ENCODE measurements at places on chromosomes 6 and 20.

DNA sequence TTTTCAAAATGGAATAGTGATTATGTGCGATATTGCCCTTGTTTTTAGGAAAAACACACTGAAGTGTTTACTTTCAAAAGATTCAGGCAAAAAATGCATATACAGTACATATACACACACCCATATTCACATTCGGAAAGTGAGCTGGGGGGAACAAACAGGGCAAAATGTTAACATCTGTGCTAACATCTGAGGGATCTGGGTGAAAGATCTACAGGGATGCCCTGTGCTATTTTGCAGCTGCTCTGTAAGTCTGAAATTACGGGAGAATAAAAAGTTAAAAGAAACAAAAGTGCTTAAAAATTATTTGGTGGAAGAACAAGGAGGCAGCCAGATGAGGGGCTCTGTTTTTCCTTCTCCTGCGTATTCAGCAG lies 860 bp downstream of the CST3 start:
- no peak for DNase-seq

GRCh38 chr6:41939848-41940758 lies 1.5 kb downstream of the CCND3 start:
- DNase-seq = peak; percentile 67

- DNase-seq = no peak
These were observed 31.0 kb downstream of the TOMM6 start for GRCh38 chr6:41818271-41819054.

DNA sequence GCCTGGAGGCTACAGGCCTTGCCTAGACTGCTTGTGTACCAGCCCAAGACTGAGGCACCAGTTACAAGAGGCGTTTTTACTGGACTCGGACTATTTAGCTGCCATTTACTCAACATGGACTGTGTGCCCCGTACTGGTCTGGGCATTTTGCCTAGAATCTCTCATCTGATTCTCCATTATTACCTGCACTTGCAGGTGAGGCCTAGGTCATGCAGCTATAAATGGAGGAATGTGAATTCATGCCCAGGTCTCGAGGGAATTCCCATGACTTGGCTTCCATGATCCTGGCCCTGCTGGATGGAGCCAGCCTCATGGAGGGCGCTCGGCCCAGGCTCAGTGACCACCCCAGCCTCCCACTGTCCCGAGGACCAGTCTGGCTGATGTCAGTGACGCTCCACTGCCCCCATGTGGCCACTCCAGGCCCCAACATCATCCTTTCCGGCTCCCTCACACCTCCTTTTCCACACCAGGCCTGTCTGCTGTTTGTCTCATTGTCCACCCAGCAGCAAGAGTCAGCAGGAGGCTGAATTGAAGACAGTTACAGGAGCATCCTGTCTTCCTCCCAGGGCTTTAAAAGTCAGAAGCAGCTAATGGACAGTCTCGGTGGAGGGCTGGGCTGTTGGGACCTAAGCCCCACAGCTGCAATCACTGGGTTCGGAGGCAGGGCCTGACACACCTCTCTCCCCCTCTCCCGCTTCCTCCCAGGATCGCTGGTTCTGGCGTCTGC lies 8.7 kb downstream of the MMP24OS start:
- DNase-seq = peak; percentile 69

GRCh38 chr6:157420497-157420896 lies 39.5 kb downstream of the ZDHHC14 start:
- DNase-seq = no peak
